ENCODE measurements at places on chromosomes 7 and 10.

DNA sequence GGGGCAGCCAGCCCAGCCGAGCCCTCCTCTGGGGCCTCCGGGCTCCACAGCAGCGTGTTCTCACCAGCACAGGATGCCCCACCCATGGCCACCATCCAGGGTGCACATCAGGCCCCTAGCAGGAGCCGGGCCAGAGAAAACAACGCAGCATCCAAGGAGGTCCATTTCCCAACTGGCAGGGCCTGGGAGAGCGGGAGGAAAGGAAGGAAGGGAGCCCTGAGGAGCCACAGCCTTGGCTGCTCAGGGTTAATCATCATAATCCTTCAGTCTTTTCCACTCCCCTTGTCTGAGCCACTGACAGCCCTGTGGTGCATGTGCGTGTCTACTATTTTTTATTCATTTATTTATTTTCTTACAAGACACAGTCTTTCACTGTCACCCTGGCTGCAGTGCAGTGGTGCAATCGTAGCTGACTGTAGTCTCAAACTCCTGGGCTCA, 3.6 kb downstream of the PLAC9 start:
- no peak for DNase-seq

GRCh38 chr7:147635288-147635687, 955.3 kb upstream of the C7orf33 start:
- DNase-seq, result no peak

DNA sequence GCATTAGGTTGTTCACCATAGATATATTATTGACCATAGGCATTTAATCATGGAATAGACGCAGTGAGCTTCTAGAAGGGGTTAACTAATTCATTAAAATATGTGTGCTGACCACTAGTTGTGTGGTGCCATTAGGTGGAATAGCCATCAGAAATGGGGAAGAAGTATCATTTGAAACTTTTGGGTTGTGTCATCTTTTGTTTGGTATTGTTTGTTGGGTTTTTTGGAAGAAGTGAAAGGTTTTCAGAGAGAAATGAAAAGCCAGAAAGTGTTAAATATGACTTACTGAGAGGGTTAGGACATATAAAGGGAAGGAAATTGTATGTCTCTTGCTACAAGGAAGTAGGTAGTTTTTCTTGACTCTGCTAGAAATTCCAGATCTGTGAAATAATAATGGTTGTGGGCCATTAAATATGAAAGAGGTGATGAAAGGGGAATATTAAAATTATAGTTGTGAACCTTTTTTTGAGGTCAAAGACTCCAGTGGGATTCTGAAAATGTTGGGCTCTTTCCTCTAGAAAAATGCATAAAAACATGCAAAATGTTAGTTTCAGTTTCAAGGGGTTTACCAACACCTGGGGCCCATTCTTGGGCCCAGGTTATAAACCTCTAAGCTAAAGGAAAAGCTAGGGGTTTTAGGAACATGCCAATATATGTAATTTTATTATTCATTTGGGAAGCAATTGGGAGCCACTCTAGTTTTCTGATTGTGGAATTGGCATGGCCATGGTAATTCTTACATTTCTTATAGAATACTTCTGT, 348.5 kb downstream of the BBS9 start:
- no peak for DNase-seq

GRCh38 chr7:105267244-105267643, 121.5 kb downstream of the SRPK2 start:
- no peak for DNase-seq

DNA sequence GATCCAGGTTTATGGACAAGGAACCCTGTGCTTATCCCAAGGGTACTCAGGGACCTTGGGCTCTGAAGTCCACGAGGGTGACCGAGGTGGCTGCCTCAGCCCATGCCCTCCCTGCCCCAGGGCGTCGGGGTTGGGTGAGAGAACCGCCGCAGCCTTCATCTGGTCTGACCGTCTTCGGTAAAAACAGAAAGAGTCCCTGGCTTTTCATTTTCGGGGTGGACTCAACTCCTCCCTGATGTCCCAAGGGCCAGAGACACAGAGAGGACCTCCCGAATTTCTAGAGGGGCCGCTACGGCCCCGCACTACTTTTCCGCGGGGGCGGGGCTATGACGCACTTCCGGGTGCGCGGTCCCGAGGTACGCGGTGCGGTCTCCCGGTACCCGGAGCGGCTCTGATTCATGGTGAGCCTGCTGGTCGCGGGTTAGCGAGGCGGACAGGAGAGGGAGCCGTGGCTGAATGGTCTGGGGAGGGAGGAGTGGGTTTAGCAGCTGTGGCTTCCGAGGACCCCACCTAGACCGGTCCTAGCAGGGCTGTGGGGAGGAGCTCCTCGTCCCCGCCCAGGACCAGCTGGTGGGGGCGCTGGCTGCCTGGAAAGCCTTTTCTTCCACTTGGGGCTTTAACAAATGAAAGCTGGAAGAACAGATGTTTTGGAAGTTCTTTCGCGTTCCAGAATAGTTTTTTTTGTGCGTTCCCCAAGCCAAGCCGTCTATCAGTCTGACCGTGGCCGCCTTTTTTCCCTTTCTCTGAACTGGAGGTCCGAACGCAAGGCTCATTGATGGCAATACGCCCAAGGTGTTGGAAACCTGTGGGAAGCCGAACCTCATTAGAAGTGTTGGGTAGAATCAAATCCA, at the start of gene ZSCAN21:
ZSCAN21 (plus strand) TSS at position 334 of the 851 bp plus-strand sequence. CDS start 7,233 bp downstream, outside the sequence.
- DNase-seq, result peak; percentile 64

- DNase-seq, result no peak
Observed at GRCh38 chr7:150621376-150621775, 10.8 kb downstream of the GIMAP6 start.

DNA sequence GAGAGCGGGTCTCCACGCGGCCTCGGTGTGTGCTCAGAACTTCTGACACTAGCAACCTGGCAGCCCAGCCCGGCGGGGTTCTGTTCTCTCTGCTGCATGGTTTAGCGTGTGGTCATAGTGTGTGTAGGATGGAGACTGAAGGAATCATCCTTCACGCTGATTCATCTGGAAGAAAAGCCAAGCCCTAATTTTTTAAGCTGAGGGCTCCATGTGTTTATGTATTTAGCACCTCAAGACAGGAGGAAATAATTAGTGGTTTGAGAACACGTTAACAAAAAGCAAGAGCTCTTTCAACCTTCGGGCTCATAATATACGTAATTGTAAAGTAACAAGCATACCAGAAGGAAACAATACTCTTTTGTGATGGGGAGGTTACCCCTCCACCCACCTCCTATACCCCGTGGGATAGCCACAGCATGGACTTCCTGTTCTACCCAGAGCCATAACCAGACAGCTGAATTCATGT, 504.6 kb upstream of the MKI67 start:
- no peak for DNase-seq

GRCh38 chr10:98790817-98791216, 344.1 kb upstream of the HPS1 start:
- DNase-seq, result no peak

- DNase-seq, result no peak
Observed at GRCh38 chr10:62839590-62839989, 23.4 kb upstream of the EGR2 start.

DNA sequence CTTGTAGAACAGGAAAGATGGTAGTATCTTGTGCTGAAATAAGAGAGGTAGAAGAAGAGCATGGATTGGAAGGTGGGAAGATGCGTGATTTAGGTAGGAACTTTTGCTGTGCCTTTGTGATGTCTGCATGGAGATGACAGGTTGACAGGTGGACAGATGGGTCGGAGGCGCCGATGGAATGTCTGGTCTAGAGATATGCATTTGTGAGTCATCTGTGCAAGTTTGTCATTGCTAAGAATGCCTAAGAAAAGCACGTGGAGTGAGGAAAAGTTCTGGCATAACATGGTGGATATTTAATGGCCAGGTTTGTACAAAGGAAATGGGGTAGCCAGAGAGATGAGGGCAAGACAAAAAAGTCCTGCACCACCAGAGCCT, 76.0 kb upstream of the ARMC3 start:
- DNase-seq, result no peak

DNA sequence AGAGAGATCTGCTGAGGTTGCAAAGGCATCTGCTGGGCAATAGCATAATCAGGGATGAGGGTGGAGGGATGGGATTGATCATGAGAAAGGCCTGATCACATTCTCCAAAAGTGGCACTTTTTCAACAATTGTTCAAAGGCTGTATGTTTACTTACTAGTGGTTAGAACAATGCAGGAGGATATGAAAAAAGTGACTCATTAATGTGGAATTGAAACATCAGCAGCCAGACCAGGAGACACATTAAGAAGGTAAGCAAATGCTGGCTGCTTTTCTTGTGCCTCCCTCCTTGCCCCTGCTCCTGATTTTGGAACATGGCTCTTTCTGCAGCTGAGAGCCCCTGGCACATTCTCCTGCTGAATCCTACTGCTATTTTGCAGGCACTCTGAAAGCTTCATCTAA, 63.5 kb downstream of the FAM204A start:
- no peak for DNase-seq

GRCh38 chr10:114021717-114022680, 21.7 kb upstream of the ADRB1 start:
- DNase-seq, result no peak

DNA sequence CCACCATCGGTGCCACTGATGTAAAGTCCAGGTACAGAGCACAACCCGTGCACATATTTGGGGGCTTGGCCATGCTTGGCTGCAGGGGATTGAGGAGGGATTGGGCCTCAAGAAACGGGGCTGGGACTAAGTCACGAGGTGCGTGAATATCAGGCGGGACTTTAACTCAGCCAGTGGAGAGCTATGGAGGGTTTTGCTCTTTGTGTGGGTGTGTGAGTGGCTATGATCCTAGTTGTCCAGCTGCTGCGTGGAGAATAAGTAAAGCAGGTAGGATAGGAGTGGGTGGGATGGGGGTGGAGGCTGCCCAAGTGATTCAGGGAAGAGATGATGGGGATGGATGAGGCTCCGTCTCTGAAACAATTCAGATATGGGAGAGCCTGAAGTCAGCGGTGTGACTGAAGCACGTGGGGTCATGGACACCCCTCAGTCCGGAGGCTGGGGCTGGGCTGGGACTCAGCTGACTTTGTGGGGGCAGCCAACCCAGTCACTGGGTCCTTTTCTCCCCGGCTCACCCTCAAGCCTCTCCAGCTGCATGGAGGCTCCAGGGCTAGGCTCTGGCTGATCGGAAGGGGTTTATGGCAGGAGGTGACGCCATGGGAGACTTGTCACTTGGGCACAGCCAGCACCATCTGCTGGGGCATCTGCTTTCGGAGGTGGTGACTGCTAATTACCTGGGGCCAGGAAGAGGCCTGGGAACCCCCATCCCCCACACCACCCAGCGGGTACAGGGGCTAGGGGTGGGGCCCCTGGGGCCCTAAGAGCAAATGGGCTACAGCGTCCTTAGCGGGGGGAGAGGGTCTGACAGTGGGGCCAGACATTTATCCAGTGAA, 1.7 kb upstream of the LFNG start:
- DNase-seq, result no peak
